Mesenteric fat pad (tissue), 1 donor: ENCODE measurements at places on chromosomes 12 and 14.

DNA sequence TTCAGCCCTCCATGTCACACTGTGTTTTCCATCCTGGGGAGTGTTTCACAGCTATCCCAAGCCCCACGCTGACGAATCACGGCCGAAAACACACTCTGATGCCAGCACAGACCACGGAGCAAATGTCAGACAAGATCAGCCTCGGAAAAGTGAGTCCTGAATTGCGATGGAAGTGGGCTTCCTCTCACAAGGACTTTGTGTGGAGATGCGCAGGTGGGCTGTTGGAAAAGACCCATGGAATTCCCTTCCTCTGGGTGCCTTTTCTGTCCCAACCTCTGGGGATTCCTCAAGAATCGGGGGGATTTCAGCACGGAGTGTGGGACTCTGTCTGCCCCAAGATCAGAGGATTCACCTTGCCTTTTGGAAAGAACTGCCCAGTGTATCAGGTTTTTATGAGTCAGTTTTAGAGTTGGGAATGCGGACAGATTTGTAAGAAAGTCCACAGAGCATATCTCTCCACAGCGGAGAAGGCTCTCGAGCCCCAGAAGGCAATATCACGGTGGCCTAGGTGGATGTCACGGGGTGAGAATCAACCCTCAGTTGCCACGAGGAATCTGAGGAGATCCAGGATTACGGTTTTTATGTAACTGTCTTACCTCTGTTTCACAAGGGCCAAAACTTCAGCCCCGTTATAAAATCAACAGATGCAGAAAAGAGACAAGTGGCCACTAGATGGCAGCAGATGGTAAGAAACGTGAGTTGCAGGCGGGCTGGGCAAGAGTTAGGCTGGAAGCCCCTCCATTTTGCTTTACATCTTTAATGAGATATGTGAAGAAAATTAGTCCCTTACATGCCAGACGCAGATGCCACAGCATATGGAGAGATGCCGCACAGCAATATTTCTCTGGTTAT, 201.9 kb downstream of the DAD1 start:
- DNase-seq = no peak

GRCh38 chr14:53412819-53413675, 259.9 kb upstream of the DDHD1 start:
- DNase-seq = no peak

- no peak for DNase-seq
Measured at GRCh38 chr12:19298836-19299605, 140.3 kb upstream of the AEBP2 start.

DNA sequence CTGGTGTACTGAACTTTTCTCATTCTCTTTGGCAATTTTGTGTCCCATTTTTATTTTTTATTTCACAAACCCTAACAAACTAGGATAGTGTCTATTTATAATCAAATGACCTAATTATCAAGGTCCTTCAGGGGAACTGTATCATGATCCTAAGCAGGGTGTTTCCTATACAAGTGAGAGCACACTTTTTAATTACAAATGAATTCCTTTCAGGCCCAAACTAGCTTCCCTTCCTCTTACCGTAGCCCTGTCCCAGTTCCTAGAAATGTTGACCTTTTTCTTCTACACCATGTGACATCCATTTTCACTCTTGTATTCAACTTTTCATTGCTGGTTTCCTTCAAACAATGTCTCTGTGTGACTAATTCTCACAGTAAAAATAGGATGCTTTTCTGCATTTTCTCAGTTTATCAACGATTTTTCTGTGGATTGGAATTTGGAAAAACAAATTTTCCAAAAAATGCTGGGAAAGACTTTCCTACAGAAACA, 411.4 kb downstream of the CCDC91 start:
- DNase-seq = no peak

GRCh38 chr14:79473651-79474050, 737.7 kb downstream of the DIO2 start:
- no peak for DNase-seq
